ENCODE measurements at places on chromosomes 16 and 17.

DNA sequence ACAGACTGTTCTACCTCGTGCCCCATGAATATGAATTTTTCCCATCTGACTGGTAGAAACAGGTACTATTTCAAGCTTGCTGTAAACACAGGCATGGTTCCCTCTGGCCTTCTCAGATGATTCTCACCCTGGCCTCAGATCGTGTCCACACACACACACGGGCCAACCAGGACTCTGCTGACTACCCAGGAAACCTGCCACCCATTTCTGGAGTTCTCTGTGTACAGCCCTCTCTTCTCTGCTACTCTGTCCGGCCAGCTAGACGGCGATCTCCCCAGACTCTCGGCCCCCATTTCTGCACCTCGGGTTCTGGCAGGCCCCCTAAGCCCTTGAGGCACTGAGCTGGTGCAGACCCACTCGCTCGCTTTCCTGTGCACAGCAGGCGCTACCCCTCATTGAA is 31.2 kb downstream of the RPA1 start:
- DNase-seq = no peak

DNA sequence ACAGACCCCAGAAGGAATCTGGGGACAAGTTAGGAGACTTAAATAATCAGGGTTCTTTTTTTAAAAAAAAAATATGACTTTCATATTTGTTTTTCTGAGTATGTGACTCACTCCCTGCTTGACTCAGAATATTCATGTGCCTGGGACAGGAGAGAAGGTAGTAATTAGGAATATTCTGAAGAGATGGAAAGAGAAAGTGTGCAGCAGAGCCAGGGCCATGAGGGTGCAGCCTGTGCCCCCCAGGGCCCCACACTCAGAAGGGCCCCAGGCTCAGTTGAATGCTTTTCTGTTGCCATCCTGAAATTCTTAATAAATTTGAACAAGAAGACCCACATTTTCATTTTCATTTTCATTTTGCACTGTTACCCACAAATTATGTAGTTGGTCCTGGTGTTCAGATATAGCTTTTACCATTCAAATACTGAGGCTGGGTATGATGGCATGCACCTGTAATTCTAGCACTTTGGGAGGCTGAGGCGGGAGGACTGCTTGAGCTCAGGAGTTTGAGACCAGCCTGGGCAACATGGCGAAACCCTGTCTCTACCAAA is 11.5 kb upstream of the LONP2 start:
- no peak for DNase-seq

GRCh38 chr17:50218771-50219315 is 17.4 kb upstream of the COL1A1 start:
- no peak for DNase-seq

DNA sequence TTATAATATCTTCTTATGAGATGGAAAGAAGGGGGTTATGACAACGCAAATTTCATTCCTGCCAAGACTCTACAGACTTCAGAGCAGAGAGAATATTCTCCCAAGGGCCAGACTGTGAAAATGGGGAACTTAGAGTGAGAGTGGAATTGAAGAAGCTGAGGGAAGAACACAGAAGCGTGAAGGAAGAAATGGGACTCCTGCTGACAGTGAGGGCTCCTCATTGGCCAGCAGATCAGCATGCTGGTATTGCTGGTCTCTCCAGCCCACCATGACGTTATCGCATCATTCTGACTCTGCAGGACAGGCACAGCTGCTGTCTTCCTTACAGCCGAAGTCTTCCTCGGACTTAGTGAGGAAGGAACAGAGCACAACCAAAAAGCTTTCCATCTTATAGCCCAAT is 24.3 kb downstream of the CCL4 start:
- DNase-seq = no peak

- DNase-seq = no peak
These were observed 7.1 kb upstream of the CNP start for GRCh38 chr17:41959336-41960095.

DNA sequence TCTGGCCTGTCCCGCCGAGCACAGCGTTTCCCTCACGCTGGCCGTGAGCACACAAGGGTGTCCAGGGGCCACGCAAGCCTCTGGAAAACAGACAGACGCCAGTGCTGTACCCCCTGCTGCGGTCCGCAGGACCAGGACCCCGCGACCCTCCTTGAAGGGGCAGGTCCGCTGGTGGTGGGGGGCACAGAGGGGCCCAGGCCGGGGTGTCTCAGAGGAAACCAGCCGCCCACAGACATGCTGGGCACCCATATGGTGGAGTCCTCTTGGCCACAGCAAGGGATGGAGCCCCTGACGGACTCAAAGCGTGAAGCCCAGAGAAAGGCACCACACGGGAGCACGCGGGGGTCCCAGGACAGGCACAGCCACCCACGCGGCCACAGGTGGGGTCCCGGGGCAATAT is 34.4 kb downstream of the METRNL start:
- no peak for DNase-seq

DNA sequence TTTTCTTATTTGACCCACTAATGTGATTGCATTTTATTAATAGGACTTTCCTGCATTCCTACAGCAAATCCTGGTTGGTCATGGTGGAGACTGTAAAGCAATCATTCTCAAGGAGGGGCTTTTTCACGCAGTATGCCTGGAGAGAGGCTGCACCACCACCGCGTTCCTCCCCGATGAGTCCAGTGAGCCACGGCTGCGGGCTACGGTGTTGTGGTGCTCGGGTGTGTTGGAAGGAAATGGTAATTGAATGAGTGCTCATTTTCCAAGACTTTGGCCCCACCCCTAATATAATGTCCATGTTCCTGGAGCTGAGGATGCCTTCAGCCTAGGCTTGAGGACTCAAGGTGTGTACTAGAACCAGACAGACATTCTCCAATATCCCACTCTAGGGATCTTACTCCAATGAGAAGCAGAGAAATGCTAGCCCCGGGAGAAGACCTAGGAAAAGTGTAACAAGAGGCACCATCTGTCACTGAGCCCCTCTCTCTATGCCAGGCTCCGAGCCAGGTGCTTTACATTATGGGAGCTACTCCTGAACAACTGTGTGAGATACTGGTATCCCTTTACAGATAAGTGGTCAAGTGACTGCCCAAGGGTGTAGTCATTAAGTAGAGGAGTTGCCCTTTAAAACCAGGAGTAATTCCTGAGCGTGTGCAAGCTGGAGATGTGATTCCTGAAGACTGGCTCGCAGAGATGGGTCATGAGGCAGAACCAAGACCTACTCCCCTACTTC is 39.4 kb downstream of the HEATR6 start:
- no peak for DNase-seq

GRCh38 chr16:15811481-15812400 is 45.1 kb downstream of the MYH11 start:
- DNase-seq = no peak

GRCh38 chr17:77513045-77513444 is 372.3 kb downstream of the SEC14L1 start:
- DNase-seq = no peak

DNA sequence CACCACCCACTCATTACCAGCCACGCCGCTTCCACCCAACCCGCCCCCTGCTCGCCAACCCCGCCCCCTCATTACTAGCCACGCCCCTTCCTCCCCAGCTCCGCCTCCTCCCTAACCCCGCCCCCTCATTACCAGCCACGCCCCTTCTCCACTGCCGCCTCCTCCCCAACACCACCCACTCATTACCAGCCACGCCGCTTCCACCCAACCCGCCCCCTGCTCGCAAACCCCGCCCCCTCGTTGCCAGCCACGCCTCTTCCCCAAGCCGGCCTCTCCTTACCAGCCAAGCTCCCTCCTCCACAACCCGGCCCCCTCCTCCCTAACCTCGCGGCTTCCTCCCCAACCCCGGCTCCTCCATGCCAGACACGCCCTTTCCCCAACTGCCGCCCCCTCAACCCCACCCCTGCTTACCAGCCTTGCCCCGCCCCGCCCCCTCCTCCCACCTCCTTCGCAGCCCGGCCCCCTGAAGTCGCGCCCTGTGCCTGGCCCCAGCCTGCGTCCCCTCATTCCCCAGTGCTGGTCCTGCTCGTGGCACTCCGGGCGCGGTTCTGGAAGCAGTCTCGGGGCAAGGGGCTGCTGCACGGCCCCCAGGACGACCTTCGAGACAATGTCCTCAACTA is 7.3 kb downstream of the SLC22A31 start:
- no peak for DNase-seq

DNA sequence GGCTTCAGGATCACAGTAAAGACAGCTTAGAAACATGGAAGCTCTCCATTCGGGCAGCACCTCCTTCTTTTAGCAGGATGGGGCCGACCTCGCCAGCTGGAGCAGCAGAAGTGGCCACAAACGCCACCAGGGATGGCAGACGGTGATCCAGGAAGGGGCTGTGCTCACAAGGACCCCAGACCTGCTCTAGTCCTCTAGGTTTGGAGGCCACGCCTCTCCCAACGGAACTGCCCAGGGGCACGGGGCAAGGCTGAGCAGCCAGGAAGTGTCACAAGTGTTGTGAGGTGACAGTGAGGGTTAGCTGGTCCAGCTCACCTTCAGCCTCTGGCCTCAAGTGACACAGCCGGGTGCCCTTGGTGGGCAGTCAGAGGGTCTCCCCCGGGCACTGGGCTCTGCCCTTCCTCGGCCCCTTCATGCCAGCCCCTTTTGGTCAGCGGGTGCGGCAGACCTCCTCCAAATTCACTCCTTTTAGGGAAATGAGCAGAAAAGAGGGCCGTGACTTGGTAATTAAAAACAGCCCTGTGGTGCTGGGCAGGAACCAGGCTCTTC is 20.4 kb downstream of the CEP295NL start:
- no peak for DNase-seq

- DNase-seq = no peak
These were observed 25.7 kb downstream of the ZC3H18 start for GRCh38 chr16:88595921-88596320.

DNA sequence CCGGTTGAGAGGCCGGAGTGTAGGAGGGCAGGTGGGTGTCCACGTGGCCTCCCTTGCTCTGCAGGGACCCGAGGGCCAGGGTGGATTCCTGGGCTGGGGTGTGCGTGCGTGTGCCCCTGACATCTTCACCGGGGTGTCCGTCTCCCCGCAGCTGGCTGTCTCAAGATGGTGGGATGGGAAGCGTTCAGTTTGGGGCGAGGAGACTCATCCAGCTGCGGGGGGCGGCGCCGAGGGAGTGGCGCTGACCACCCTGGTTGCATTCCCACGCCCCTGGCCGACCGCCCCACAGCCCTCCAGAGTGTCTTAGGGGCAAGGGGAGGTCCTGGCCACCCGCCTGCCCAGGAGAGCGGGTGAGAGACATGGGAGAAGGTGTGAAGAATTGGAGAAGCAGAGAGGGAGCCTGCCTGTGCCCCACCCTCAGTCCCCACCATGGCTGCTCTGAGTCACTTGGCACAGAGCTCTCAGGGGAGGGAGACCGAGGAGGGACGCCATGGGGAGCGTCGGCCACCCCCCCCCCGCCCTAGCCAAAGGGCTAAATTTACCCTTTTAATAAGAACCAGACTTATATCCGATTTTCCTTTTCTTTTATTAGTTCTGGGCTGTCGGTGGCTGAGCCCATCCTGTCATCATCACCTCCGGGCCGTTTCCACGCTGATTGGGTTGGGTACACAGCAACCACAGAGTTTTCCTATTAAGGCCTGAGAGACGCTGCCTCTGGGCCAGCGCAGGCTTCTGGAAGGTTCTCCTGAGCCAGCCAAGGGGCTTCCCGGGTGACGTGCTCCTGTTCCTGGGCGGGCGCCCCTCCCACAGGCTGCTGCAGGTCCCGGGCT is 22.0 kb downstream of the BAHCC1 start:
- no peak for DNase-seq

DNA sequence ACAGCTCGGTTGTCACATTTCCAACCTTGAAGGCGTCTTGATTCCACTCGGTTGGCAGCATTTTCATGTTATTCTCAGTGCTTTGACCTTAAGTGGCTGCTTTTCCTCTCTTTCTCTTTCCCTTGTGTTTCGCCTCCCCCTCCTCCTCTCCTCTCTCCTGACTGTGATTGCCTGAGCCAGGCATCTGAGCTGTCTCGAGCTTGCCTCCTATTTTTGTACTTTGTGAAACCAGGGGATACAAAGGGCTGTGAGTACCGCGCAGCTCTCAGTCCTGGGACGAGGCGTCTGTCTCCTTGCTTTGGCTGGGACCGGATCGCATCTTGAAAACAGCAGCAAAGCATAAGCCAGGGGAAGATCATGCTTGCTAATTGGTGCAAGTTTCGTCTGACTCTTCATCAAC is 48.8 kb upstream of the SDK2 start:
- DNase-seq = no peak

GRCh38 chr16:72457243-72457940 is 285.4 kb upstream of the PMFBP1 start:
- DNase-seq = no peak

DNA sequence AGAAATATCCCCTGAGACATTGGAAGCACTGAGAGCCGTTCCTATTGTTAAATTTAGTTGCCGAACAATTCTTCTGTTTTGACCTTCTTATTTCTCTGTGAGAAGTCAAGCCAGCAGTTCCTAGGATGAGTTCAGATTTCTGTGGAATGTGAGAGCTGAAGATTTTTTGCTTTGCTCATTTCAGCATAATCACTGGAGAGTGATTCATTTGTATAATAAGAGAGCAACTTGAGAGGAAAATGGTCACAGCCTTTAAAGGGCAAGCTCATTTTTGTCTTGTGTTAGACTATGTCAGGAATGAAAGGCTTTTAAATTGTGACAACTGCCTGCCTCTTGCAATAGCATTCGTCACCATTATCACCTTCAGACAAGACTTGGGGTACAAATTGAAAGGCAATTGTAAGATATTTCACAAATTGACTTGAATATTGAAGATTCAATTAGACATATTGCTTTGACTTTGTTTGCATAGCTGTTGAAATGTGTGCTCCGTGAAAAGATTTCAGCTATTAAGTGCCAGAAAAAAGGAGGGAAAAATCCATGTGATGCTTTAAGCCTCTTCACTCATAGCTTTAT is 900.0 kb upstream of the GOT2 start:
- DNase-seq = no peak

Data from NCI-H446 (cell line).